ENCODE measurements at places on chromosomes 7 and 10. TPM values are rescaled to one million over a fixed set of nuclear protein-coding genes. Genes with fewer than 3 reads are reported as not detected.

The KCNIP2 gene
- 5.9 TPM for polyA plus RNA-seq

- no peak overlapping the region for H3K27ac ChIP-seq
- no peaks in the 10 kb centered on the region for H3K36me3 ChIP-seq
These were observed 58.6 kb upstream of the MKRN1 start for GRCh38 chr7:140537750-140538482.

The C10orf53 gene
- not detected for polyA plus RNA-seq

The SFMBT2 gene
- polyA plus RNA-seq = 0.53 TPM

GRCh38 chr7:39217783-39218182 is 240.1 kb downstream of the POU6F2 start:
- no peaks in the 10 kb centered on the region for H3K27me3 ChIP-seq
- H3K27ac ChIP-seq = no peak overlapping the region
- DNase-seq = no peak

The MAD1L1 gene
- 17.5 TPM for polyA plus RNA-seq

DNA sequence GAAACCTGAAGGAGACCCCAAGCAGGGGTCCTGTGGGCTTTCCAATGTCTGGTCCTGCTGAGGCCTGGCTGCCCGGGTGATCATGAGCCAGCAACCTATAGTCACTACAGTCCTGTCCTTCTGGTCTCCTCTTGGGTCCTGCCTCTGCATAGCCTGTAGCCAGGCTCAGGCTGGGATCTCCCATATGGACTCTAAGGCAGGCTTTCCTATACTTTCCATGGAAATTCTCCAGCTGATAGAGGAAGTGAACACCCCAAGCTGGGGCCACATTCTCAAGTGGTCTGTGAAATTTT is 26.4 kb downstream of the ANXA8 start:
- H3K4me1 ChIP-seq = no peaks in the 10 kb centered on the region
- no peak overlapping the region for H3K4me3 ChIP-seq
- H3K36me3 ChIP-seq = no peaks in the 10 kb centered on the region
- H3K27me3 ChIP-seq = peaks cover 2% of the 10 kb centered on the region

- H3K27me3 ChIP-seq = no peaks in the 10 kb centered on the region
- no peak overlapping the region for H3K4me3 ChIP-seq
- no peaks in the 10 kb centered on the region for H3K4me1 ChIP-seq
- no peak overlapping the region for H3K27ac ChIP-seq
- no peak for DNase-seq
- H3K36me3 ChIP-seq = no peaks in the 10 kb centered on the region
These were observed 131.3 kb upstream of the NPVF start for GRCh38 chr7:25359471-25360059.

- H3K4me3 ChIP-seq = no peak overlapping the region
- peak overlapping the region; percentile 20 for H3K27ac ChIP-seq
- no peaks in the 10 kb centered on the region for H3K36me3 ChIP-seq
- H3K27me3 ChIP-seq = no peaks in the 10 kb centered on the region
These were observed 167.9 kb downstream of the CPEB3 start for GRCh38 chr10:92122941-92123450.

- no peaks in the 10 kb centered on the region for H3K36me3 ChIP-seq
- no peak for DNase-seq
- H3K4me1 ChIP-seq = no peaks in the 10 kb centered on the region
- no peak overlapping the region for H3K27ac ChIP-seq
These were observed 73.9 kb downstream of the GRID1 start for GRCh38 chr10:86292462-86293395.

- H3K4me3 ChIP-seq = no peak overlapping the region
- no peak overlapping the region for H3K27ac ChIP-seq
These were observed 724.6 kb downstream of the AUTS2 start for GRCh38 chr7:70322856-70323255.

DNA sequence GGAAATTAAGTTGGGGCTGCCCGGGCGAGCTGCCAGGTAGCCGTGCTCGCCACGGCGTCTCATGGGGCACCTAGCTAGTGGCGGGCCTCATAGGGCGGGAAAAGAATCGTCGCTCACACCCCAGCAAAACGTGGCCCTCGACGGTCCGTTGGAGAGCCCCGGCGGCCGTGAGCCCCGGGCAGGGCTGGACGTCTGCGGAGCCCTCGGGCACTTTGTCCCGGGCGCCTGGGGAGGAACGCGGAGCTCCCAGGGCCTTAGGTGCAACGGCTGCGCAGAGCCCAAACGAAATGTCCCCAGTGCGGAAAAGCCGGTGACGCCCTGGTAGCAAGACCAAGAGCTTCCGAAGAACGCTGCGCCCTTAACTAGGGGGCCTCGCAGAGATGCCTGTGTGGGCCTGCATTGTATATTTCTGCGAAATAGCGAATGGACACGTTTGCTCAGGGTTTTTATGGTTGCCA is 866 bp upstream of the SFMBT2 start:
- H3K36me3 ChIP-seq = no peaks in the 10 kb centered on the region
- no peak overlapping the region for H3K27ac ChIP-seq
- H3K27me3 ChIP-seq = peaks cover 5% of the 10 kb centered on the region

The NKX2-3 gene
- not detected for polyA plus RNA-seq
